OCI-LY7 (cell line): ENCODE measurements at places on chromosomes 5 and 9.

- no peak for DNase-seq
These were observed 807.4 kb downstream of the TLE1 start for GRCh38 chr9:80881940-80882339.

- DNase-seq = no peak
These were observed 14.6 kb downstream of the HSPB3 start for GRCh38 chr5:54470128-54470527.

DNA sequence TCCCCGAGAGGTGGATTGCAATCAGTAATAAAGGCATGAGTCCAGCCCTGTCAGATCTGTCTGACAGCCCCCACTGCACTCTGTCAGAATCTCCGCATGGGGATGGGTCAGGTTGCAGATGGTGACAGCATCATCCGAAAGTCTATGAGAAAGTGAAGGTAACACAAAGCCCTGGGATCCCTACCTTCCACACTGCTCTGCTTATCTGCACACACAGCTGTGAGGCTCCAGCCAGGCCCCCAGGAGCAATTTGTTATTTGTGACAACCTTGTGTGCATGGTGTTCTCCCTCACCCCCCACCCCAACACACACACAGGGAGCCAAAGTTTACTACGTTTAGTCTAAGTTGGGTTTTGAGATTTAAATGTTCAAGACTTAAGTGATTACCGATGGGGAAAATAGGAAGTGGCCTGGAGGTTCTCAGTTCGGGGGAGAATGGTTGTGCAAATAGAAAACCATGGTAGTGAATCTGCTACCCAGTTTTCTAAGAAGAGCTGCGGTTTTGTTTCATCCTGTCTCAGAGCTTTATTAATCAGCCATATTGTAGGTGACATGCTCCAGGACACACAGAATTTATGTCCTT lies 92.7 kb downstream of the SV2C start:
- peak; percentile 38 for DNase-seq

- DNase-seq = no peak
These were observed 189.0 kb upstream of the EGFLAM start for GRCh38 chr5:38069360-38069759.

DNA sequence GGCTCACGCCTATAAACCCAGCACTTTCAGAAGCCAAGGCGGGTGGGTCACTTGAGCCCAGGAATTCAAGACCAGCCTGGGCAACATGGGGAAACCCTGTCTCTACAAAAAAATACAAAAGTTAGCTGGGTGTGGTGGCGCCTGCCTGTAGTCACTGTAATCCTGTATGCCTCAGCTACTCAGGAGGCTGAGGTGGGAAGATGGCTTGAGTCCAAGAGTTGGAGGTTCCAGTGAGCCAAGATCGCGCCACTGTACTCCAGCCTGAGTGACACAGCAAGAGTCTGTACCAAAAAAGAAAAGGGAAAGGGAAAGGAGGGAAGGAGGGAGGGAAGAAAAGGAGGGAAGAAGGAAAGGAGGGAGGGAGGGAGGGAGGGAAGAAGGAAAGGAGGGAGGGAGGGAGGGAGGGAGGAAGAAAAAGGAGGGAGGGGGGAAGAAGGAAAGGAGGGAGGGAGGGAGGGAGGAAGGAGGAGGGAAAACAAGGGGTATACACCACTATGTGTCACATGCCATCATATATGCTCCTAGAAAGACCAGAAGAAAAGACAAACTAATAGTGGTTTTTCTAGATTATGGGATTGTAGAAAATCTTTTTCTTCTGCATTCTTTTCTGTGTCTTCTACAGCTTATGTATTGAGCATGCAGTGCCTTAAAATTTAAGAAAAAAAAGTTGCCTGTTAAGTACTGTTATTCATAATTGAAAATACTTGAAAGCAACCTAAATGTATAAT lies 240.1 kb downstream of the DENND1A start:
- DNase-seq = no peak

GRCh38 chr5:34667705-34668104 lies 11.6 kb downstream of the RAI14 start:
- no peak for DNase-seq

- no peak for DNase-seq
These were observed 17.9 kb upstream of the LHX6 start for GRCh38 chr9:122246666-122247065.

DNA sequence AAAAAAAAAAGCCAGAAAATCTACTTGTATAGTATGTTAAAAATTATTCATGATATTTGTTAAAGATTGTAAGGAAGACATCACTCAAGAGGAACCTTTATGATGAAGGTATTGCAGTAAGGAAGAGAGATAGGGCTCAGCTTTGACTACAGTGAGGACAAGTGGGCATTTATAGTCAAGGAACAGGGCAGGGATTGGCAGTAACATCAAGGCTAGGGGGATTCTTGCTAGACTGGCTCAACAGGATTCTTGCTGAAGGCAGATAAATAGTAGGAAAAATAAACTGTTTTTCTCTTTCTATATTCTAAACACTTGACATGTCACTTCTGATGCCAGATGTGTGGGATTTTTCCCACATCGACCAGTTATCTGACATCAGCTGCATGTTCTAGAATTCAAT lies 96.7 kb downstream of the ITGA1 start:
- DNase-seq = no peak
